ENCODE measurements at places on chromosomes 7 and 10. TPM values are rescaled to one million over a fixed set of nuclear protein-coding genes. Genes with fewer than 3 reads are reported as not detected.

SCIN gene
- 0.93 TPM for total RNA-seq

CFAP69 gene
- 3.7 TPM for total RNA-seq

ALOX5 gene
- total RNA-seq = 16.0 TPM

CLCN1 gene
- total RNA-seq = not detected

CRTAC1 gene
- total RNA-seq = 5.6 TPM

PRPS1L1 gene
- total RNA-seq = not detected

POT1 gene
- 15.5 TPM for total RNA-seq

CYP2C19 gene
- total RNA-seq = not detected

LRRC4 gene
- 7.2 TPM for total RNA-seq

SORBS1 gene
- total RNA-seq = 815 TPM

ASIC3 gene
- total RNA-seq = 1.2 TPM
